Airway epithelial cell (primary cell): ENCODE measurements at places on chromosomes 7 and 10. TPM values are rescaled to one million over a fixed set of nuclear protein-coding genes. Genes with fewer than 3 reads are reported as not detected.

Gene AMPH
- total RNA-seq: not detected in 2 replicates

Gene TRPV5
- not detected in 2 replicates for total RNA-seq

Gene STK32C
- total RNA-seq: 5.9 and 7.7 TPM in 2 replicates

Gene NXPH1
- total RNA-seq: not detected in 2 replicates

Gene TAS2R41
- not detected in 2 replicates for total RNA-seq

Gene COL26A1
- not detected in 2 replicates for total RNA-seq

Gene KLLN
- total RNA-seq: 0.28 and 0.63 TPM in 2 replicates

Gene ANKRD1
- 3.3 TPM in 2 replicates for total RNA-seq

Gene FFAR4
- total RNA-seq: not detected in 2 replicates

Gene CDC14C
- total RNA-seq: not detected in 2 replicates

Gene IDI2
- not detected in 2 replicates for total RNA-seq

Gene GNG11
- 1.1 and 1.5 TPM in 2 replicates for total RNA-seq

Gene AOAH
- not detected in 2 replicates for total RNA-seq

Gene A1CF
- not detected in 2 replicates for total RNA-seq

Gene GPR85
- 1.1 and 4.6 TPM in 2 replicates for total RNA-seq

Gene HOXA2
- not detected in 2 replicates for total RNA-seq

Gene LRRC18
- total RNA-seq: not detected in 2 replicates

Gene VOPP1
- total RNA-seq: 51.3 and 53.9 TPM in 2 replicates
